ENCODE measurements at places on chromosomes 4 and X.
A peak's percentile ranks its signal among the peaks of the same experiment; 100 is the strongest.

- ATAC-seq, result no peak
Measured at GRCh38 chr4:146976145-146976544, 30.5 kb upstream of the TTC29 start.

DNA sequence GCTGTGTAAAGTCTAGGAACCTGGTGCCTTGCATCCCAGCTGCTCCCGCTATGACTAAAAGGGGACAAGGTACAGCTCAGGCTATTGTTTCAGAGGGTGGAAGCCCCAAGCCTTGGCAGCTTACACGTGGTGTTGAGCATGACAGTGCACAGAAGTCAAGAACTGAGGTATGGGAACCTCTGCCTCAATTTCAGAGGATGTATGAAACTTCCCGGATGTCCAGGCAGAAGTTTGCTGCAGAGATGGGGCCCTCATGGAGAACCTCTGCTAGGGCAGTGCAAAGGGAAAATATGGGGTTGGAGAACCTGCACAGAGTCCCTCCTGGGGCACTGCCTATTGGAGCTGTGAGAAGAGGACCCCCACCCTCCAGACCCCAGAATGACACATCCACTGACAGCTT is 76.6 kb downstream of the DDX60 start:
- no peak for ATAC-seq

GRCh38 chrX:148535639-148536038 is 35.2 kb downstream of the AFF2 start:
- no peak for ATAC-seq

DNA sequence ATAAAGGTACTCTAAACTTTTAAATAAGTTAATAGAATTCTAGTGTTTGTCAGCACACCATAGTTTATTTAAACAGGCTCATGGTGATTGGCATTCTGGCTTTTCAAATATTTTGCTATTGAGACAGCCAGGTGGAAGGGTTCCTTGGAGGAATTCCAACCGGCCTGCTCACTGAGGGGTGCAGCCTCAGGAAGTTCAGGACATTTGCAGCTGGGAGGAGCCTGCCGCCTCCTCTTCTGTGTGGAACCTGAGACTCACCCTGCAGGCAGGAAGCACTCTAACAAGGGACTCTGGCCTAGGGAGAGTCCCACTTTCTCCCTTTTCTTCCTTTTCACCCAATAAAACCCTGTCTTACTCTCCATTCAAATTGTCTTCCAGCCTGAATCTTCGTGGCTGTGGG is 1328.0 kb downstream of the FSTL5 start:
- no peak for ATAC-seq

- no peak for ATAC-seq
Measured at GRCh38 chr4:8640816-8641215, 48.3 kb downstream of the CPZ start.

DNA sequence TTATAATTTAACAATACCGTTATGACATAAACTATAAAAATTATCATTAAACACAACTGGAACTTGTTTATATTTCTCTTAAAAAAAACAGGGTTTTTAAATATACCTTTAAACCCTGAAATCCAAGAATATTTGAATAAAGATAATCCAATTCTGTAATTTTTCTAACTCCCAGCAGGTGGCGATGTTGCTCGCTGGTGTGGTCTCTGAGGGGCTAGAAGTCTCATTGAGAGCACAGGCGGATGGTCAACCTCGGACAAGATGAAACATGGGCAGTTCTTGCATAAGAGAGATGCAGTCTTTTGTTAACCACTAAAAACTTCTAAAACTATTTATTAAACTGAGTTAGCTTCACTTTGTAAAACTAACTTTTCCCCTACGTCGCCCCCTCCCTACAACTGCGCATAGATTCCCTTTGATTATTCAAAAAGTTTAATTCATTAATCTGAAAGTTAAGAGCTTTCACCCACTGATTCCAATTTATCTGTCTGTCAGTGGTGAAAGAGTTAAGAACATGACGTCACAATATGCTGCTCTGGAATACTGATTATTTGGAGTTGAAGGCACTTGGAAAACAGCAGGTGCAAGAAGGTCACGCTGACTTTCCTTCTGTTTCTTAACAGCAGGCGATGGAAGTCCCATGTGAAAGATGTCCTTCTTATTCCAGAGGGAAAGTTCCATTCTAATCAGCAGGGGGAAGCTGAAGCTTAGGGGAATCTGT is 29.5 kb downstream of the DMP1 start:
- no peak for ATAC-seq

GRCh38 chr4:163317110-163317509 is 15.3 kb downstream of the NPY1R start:
- no peak for ATAC-seq

DNA sequence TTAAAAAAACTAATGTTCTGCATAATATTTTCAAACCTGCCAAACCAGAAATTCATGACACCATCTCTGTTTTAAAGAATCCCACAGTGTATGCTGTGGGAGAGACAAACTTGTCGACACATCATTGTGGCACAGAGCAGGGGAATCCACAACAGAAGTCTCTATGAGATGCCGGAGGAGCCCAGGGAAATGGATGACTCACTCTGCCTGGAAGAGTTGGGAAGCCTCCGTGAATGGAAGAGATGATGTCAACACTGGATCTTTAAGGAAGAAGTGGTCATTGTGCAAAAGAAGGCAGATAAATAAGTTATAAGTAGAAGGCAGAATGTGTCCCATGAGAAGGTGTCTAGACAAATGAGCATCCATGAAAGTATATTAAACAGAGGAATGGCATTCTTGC is 595.1 kb downstream of the RAB28 start:
- no peak for ATAC-seq

DNA sequence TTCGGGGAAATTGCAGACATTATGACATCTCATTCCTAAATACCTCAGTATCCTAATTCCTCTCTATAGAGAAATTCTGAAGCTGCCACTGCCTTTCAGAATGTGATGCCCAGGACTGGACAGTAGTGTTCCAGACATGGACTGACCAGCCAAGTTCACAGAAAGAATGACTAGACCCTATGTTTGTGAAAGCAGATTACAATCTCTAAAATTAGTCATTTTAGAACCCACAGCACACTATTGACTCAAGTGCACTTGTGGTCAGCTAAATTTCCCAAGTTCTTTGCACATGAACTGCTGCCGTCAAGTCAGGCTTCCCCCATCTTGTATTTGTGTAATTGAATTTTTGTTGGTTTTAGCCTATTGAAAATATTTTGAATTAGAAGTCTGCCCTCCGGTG is 81.0 kb upstream of the ESX1 start:
- peak; percentile 43 for ATAC-seq

DNA sequence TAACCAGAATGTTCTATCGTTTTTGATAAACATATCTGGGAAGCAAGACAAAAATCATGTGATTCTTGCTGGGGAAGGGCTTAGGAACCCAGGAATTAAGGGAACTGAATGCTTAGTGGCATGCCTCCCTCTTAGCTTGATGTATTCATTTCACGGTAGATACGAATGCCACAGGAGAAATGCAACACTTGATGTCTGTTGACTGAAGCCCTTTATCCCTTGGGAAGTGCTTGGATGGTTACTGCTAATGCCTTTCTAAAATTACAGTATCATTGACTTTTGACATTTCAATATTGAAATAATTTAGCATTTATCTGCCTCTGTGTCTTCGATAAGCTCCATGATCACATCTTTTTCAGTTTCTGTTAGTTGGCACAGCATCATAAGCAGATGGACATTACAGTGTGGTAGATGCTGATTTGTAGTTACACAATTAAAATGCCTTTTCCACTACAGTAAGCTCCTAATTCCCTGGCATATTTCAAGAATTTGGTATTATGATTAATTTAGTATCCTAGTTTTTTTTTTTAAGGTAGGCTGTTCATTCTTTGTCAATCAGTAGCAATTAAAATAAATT is 226.7 kb downstream of the ARHGAP10 start:
- no peak for ATAC-seq

- no peak for ATAC-seq
Measured at GRCh38 chr4:64718091-64718490, 308.8 kb upstream of the TECRL start.

- no peak for ATAC-seq
Measured at GRCh38 chrX:118655561-118656246, 71.7 kb upstream of the IL13RA1 start.
